ENCODE measurements at places on chromosomes 5 and 9.
A peak's percentile ranks its signal among the peaks of the same experiment; 100 is the strongest.

GRCh38 chr9:95368377-95369160, 51.1 kb upstream of the FANCC start:
- no peak for DNase-seq

DNA sequence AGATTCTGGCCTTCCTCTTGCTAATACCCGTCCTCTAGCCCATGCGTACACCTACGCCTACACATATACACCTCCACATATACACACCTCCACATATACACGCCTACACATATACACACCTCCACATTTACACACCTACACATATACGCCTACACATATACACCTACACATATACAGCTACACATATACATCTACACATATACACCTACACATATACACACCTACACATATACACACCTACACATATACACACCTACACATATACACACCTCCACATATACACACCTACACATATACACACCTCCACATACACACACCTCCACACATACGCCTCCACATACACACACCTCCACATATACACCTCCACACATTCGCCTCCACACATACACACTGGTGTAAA, 27.2 kb downstream of the AK3 start:
- DNase-seq = no peak

DNA sequence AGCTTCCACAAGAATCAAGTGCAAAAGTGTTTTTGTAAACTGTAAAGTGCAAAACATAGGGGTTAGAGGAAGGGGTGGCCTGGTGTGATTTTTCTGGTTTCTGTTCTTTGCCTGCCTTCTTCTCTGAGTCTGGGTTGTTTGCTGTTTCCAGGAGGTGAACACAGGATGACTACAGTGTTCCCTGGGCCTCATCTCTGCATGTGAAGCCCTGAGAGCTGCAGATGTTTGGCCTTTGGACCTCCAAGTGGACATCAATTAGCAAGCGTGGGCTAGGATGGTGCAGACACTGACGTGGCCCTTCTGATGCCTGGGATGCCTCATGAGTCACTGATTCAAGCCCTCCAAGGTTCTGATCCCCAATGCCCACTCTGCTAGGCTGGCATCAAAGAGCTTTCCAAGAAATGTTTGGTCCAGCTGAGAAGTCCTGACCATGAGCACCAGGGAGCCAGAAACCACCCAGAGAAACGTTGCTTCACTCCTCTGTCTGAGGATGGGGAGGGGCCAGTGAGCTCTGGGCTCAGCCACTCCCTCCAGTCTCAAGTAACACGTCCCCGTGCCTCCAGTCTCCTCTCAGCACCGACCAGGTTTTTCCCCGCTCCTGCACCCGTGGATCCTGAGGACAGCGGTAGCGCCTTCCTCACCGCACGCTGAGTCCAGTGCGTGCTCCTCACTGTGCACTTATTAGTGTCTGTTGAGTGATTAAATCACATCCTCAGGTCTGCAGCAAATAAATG, 7.6 kb downstream of the IL9 start:
- DNase-seq = no peak

GRCh38 chr9:20880675-20881074, 150.8 kb downstream of the HACD4 start:
- DNase-seq = no peak

- DNase-seq = peak; percentile 54
Measured at GRCh38 chr9:114233491-114234185, 78.3 kb downstream of the COL27A1 start.

DNA sequence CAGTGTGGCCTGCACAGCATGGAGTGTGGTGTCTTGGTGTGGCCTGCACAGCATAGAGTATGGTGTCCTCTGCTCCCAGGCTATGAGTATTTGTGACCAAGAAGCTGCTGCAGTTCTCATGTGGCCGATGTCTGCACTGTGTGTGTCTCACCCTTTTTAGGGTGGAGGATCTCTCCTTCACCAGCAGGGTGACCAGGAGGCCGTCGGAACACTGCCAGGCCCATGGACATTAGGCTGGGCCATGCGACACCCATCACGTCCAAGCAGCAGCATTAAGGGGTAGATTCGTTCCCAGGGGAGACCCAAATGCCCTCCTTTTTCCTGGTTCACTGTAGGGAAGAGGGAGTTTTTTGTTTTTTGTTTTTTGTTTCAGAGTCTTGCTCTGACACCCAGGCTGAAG, 115.3 kb upstream of the SPIN1 start:
- DNase-seq = no peak

- no peak for DNase-seq
Measured at GRCh38 chr5:83388608-83389007, 82.9 kb upstream of the VCAN start.

Measured in testis (tissue), 5 donors.